Dorsolateral prefrontal cortex (tissue), 122 donors: ENCODE measurements at places on chromosomes 3 and 15.

DNA sequence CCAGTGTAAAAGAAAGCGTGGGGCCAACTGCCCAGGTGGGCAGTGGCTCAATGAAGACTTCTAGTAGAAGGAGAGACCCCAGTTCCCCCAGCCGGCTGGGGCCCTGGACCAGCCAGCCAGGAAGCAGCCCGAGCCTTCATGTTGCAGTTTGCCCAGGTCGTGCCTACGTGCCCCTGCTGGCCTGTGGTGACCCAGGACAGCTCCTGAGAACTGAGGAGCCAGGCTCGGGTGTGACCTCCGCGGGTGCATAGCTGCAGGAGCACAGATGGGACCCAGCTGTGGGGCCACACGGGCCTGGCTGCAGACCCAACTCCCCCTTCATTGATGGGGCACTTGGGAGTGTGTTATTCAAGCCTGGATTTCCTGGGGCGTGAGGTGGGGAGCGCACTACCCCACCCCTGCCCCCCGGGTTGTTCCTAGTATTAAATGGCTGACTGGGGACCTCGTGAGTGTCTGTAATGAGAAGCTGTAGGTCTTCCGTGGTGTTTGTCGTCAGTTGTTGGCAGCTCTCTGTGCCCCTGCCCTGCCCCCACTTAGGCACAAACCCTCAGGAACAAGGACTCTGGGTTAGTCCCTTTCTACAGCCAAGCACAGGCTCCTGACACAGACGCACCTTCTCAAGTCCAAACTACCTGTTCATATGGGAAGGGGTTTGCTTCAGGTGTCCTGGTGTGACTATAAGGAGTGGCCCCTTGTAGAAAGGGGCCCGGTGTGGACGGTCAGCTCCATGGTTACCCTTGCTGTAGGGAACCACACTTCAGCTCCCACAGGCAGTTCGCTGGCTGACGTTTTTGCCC lies 39.1 kb downstream of the IDH2 start:
- no peak for DNase-seq

DNA sequence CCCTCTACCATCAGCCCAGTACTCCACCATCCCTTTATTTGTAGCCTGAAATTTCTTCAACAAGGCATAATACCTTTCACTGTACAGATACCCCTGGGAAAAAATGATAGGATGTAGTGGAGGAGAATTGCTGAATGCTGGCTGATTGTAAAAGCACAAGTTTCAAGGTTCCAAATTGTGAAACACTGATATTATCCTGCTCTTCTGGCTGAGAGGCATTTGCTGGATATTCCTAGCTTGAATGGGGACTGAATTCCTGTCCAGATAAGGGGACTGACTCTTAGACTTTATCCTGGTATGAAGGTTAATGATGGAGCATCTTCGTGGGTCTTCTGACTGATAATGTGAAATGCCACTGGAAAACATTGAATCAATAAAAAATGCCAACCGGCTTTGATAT lies 9.0 kb upstream of the C3orf85 start:
- DNase-seq: no peak

DNA sequence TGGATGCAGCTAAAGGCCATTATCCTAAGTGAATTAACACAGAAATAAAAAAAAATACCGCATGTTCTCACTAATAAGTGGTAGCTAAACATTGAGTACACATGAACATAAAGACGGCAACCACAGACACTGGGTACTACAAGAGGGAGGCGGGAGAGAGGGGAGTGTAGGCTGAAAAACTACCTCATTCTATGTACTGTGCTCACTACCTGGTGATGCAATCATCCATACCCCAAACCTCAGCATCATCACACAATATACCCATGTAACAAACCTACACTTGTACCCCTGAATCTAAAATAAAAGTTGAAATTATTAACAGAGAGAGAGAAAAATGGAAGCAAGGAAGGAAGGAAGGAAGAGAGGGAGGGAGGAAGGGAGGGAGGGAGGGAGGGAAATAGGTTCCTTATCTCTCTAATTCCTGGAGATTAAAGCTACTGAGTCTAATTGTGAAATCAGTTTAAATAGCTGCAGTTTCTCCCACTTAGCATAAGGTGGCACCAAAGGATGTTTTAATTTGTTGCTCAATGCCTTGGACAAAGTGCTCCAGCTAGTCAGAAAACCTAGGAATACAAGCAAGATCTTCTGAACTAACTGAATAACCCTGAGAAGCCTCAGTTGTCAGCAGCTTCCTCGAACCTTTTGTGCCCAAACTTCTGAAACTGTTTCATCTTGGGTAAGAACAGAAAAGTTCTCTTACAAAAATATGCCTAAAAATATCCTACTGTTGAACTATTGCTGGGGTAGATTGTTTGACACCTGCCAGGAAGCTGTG lies 79.4 kb upstream of the ATP11B start:
- DNase-seq: no peak

GRCh38 chr3:119211193-119211592 lies 29.5 kb downstream of the B4GALT4 start:
- no peak for DNase-seq

DNA sequence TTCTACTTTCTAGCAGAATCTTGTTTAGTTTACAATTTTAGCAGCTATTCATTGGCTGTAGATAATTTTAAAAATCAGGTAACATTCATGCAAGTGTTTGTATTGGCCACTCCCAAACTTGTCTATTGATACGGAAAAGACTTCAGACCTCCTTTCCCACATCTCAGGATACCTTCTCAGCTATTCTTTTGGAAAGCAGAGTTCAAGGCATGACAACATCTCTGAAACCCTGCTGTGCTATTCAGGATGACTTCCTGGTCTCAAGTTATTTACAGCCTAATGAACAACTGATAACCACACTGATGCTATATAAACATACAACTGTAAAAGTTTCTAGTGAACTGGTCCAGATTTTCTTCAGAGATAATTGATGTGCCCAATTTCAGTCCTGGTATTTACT lies 55.8 kb downstream of the DZIP3 start:
- no peak for DNase-seq

DNA sequence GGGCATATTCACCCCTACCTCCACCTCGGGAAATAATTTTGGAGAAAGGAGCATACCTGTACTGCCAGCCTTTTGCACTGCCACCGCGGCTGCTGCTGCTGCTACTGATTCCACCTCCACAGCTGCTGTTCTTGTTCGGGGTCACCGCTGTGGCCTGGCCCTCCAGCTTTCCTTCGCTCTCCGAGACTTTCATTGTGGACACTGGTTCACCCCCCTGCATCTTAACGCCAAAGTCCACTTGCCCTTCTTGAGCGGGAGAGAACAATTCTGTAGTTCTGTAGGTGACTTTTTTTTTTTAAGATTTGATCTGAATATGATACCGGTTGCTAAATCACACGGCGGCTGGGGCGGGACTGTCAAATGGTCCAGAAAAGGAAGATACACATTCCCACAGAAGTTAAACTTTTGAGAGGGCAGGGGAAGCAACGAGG lies 701 bp downstream of the OSBPL11 start:
- no peak for DNase-seq

GRCh38 chr3:180223268-180223667 lies 186.5 kb upstream of the PEX5L start:
- no peak for DNase-seq

DNA sequence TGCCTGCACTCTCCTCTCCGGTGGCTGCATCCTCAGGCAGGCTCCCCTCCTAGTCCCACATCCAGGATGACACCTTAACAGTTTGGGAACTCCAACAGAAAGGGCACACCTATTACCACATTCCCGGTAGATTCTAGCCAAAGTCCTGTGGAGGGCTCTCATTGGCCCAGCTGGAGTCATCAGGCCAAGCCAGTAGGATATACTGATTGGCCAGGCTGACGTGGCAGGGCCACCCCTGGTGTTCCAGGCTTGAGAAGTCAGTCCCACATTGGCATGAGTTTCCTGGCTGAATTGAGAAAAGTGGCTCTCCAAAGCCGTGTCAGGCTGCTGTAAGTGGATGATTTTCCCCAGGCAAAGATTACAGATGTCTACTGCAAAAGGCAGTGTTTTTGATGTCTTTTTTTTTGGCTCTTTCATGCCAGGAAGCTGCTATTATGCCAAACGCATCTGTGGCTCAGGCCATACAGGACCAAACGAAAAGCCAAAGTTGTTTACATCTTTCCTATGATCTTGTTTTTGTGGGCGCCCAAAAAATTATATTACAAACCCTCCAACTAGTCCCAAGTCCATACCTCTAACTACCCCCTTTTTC lies 6.6 kb upstream of the BLM start:
- no peak for DNase-seq

- DNase-seq: no peak
Measured at GRCh38 chr3:15361494-15362214, 29.3 kb upstream of the SH3BP5 start.
